Stomach (tissue), 19 donors: ENCODE measurements at places on chromosomes 12 and 14. TPM values are rescaled to one million over a fixed set of nuclear protein-coding genes. Genes with fewer than 3 reads are reported as not detected.
A peak's percentile ranks its signal among the peaks of the same experiment; 100 is the strongest.

DNA sequence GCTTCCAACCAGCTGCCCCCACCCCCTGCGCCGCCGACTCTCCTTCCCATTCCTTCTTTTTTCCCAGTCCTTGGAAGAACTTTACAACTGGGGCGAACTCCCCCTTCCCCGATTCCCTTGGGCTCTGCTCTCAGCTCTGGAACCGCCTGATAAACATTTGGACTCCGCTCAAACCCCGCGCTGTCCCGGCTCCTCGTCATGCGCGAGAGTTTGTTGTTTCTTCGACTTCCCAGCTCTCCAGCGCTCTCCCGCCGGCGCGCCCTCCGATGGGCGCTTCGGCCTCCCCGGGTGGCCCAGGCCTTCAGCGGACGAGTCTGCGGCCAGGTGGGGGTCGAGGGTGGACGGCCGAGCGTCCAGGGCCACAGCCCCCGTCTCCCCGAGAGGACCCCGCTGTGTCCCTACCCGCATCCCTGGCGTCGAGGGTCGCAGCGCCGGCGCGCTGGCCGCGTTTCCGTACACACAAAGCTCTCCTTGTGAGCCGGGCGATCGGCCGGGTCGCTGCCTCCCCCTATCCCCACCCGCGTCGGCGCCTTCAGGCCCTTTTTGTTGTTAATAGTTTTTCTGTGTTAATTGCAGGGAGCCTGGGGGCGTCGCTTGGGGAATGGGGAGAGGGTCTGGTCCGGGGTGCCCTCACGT is 847 bp downstream of the MMP14 start:
- H3K4me1 ChIP-seq = peaks cover 37% of the 10 kb centered on the region
- peak overlapping the region; percentile 97 for H3K27ac ChIP-seq
- H3K4me3 ChIP-seq = peak overlapping the region; percentile 77
- peak; percentile 87 for DNase-seq
- H3K36me3 ChIP-seq = peaks cover 36% of the 10 kb centered on the region

DNA sequence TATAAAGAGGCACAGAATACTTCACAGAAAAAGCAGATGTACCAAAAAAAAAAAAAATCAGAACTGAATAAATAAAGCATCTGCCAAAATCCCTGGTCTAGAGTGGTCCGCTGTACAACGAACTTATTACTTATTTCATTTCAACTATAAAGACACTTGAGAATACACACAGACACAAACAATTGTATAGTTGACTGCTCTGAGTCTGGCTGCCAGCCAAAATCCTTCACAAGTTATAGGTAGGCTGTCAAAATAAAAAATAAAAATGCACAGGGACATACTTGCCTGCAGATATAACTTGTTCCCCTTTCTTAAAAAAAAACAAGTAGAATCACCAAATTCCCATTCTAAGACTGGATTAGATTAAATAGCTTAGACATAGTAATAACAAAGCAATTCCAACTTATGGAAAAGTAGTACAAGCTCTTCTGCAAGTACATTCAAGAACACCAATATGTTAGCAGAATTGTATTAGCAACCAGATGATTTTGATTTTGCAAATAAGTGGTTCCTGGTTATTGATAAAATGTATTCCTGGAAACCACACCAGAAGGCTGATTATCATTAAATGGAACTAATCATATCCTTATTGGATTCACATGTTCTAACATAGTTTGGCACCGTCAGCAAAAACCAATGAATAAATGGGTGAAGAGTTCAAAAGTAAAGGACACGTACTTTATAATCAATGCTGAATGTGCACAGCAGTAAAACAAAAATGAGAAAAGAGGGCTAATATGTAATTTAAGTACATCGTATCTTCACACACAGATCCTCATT is 248.5 kb downstream of the NELL2 start:
- H3K27ac ChIP-seq = no peak overlapping the region
- no peaks in the 10 kb centered on the region for H3K36me3 ChIP-seq
- no peak for DNase-seq
- H3K4me1 ChIP-seq = no peaks in the 10 kb centered on the region

- H3K4me3 ChIP-seq = no peak overlapping the region
- H3K27ac ChIP-seq = no peak overlapping the region
- H3K4me1 ChIP-seq = no peaks in the 10 kb centered on the region
- H3K27me3 ChIP-seq = no peaks in the 10 kb centered on the region
- peak; percentile 7 for DNase-seq
- no peaks in the 10 kb centered on the region for H3K36me3 ChIP-seq
Observed at GRCh38 chr12:10285919-10286318, 21.8 kb upstream of the KLRD1 start.

GRCh38 chr12:19615384-19615725 is 176.1 kb downstream of the AEBP2 start:
- H3K4me1 ChIP-seq = no peaks in the 10 kb centered on the region
- DNase-seq = no peak
- no peaks in the 10 kb centered on the region for H3K27me3 ChIP-seq
- H3K4me3 ChIP-seq = no peak overlapping the region
- no peak overlapping the region for H3K27ac ChIP-seq

- no peak overlapping the region for H3K27ac ChIP-seq
- no peak overlapping the region for H3K4me3 ChIP-seq
- no peaks in the 10 kb centered on the region for H3K36me3 ChIP-seq
- DNase-seq = no peak
Observed at GRCh38 chr14:79057333-79057732, 887.2 kb downstream of the NRXN3 start.

- no peak overlapping the region for H3K4me3 ChIP-seq
- DNase-seq = no peak
- peaks cover 91% of the 10 kb centered on the region for H3K4me1 ChIP-seq
- peak overlapping the region; percentile 43 for H3K27ac ChIP-seq
- peaks cover 87% of the 10 kb centered on the region for H3K36me3 ChIP-seq
- H3K27me3 ChIP-seq = no peaks in the 10 kb centered on the region
Observed at GRCh38 chr12:120546050-120546386, 11.9 kb downstream of the RNF10 start.

DNA sequence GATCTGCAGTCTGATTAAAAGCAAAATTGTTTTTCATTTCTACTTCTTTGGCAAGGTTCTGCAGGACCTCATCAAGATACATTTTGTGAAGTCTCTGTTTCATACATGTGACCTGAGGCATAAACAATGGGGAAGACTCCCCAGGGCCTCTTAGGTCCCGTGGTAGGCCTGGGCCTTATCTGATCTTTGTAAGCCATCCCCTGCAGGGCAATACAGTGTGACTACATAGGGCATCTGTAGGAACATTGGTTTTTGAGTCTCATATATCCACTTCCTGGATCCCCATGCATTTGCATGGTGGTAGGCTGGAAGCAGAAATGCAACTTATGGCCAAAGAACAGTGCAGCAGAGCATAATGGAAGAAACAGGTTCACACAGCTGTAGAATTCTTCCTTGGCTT is 6.0 kb downstream of the FAR2 start:
- peaks cover 11% of the 10 kb centered on the region for H3K4me1 ChIP-seq
- no peak overlapping the region for H3K27ac ChIP-seq
- no peaks in the 10 kb centered on the region for H3K27me3 ChIP-seq

- H3K4me3 ChIP-seq = no peak overlapping the region
- no peaks in the 10 kb centered on the region for H3K27me3 ChIP-seq
- no peak overlapping the region for H3K27ac ChIP-seq
- no peaks in the 10 kb centered on the region for H3K36me3 ChIP-seq
- H3K4me1 ChIP-seq = no peaks in the 10 kb centered on the region
Observed at GRCh38 chr14:53278602-53279506, 125.7 kb upstream of the DDHD1 start.

DNA sequence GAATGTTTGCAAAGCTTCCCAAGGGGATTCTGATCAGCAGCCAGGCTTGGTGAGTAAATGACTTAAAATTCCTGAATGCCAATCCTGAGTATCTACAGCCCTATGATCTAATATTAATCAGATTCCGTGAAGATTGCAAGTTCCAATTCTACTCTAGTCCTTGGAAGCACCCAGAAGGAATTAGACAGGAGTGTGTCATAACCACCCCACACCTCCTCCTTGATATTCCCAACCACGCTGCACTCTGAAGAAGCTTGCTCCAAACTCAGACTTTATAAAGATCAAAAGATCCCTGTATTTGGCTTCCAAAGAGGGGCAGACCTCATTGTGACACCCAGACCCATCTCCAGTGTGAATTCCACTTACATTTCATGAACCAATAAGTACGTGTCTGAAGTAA is 306.0 kb downstream of the BCL11B start:
- no peak for DNase-seq
- no peak overlapping the region for H3K27ac ChIP-seq
- no peaks in the 10 kb centered on the region for H3K36me3 ChIP-seq
- H3K4me3 ChIP-seq = no peak overlapping the region

DNA sequence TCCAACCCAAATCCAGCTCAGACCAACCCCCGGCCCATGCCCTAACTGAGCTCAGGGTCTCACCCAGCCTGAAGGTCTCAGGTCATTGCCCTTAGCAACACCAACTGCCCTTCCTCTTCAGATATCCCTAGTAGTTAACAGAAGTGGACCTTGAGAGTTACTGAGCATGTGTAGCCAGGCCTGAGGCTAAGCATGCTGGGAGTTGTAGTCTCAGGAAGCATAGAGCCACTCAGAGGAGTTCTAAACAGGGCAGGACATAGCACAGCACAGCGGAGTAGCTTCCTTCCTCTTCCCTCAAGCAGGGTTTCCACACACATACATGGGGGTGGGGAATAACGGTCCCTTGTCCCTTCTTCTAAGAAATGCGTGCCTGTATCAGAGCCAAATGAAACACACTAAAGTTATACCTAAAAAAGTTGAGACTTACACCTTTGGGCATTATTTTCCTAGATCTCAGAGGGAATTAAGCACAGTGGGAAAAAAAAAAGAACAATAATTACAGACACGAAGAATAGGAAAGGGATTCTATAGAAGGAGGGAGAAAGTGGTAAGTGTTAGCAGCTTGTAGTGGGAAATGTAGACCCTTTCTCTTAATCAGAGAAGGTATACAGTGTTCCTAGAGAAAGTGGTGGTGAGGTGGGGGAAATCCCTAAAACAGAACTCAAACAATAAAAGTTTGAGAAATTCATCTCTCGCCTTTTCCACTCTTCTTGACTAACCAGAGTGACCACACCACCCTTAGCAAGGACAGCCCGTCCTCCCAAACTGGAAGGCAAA is 4.4 kb downstream of the KMT2D start:
- H3K27me3 ChIP-seq = no peaks in the 10 kb centered on the region
- DNase-seq = peak; percentile 87
- H3K4me1 ChIP-seq = peaks cover 50% of the 10 kb centered on the region
- H3K36me3 ChIP-seq = peaks cover 41% of the 10 kb centered on the region
- peak overlapping the region; percentile 80 for H3K4me3 ChIP-seq

DNA sequence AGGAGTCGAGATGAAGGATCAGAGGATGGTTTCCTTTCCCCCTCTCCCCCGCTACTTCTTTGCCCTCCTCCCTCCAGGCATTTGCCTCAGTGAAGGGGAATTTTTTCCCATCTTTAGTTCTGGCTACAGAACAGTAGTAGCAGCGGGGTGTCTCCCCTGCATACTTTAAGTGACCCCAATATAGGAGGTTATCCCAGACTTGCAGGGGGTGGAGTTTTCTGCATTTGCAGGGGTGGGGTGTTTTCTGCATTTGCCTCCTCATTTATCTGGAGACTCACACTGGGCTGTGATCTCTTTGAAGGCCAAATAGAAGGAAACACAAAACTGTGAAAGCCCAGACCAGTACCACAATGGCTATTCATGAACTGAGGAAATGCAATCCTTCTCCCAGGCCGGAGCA is 19.8 kb downstream of the PTPRB start:
- no peak overlapping the region for H3K27ac ChIP-seq
- peaks cover 3% of the 10 kb centered on the region for H3K27me3 ChIP-seq
- H3K4me3 ChIP-seq = no peak overlapping the region
- no peaks in the 10 kb centered on the region for H3K36me3 ChIP-seq
- H3K4me1 ChIP-seq = no peaks in the 10 kb centered on the region

GRCh38 chr12:31235868-31236395 is 90.0 kb downstream of the SINHCAF start:
- no peak overlapping the region for H3K4me3 ChIP-seq
- no peak overlapping the region for H3K27ac ChIP-seq
- DNase-seq = no peak
- no peaks in the 10 kb centered on the region for H3K36me3 ChIP-seq
- no peaks in the 10 kb centered on the region for H3K27me3 ChIP-seq

GRCh38 chr12:131074221-131075083 is 120.7 kb downstream of the ADGRD1 start:
- DNase-seq = peak; percentile 24
- H3K27ac ChIP-seq = no peak overlapping the region
- no peaks in the 10 kb centered on the region for H3K36me3 ChIP-seq
- no peaks in the 10 kb centered on the region for H3K27me3 ChIP-seq
- H3K4me1 ChIP-seq = no peaks in the 10 kb centered on the region

DNA sequence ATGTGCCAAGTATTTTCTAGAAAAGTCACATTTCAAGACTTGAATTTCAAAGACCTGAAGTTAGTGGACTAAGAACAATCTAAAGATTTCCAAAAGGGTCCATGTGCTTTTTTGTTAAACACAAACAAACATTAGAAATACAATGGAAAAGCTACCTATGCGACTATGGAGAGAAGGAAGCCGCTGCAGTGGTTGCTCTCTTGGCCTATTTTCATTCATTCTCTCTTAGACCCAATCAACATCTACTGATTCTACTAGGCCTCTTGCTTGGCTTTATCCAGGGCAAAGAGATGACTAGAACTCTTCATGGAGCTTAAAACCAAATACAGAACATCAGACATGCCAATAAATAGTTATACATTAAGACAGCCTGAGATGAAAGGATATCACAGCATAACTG is 9.9 kb downstream of the FGD6 start:
- peaks cover 38% of the 10 kb centered on the region for H3K4me1 ChIP-seq
- no peak for DNase-seq
- H3K27ac ChIP-seq = no peak overlapping the region
- no peak overlapping the region for H3K4me3 ChIP-seq

DIO2 gene
- polyA plus RNA-seq = 21.7 TPM

PLEKHG7 gene
- 0.61 TPM for polyA plus RNA-seq

KRT3 gene
- not detected for polyA plus RNA-seq

RD3L gene
- polyA plus RNA-seq = not detected

LHX5 gene
- polyA plus RNA-seq = 0.43 TPM
